NCI-H526 (cell line): ENCODE measurements at places on chromosomes 2 and 18.

DNA sequence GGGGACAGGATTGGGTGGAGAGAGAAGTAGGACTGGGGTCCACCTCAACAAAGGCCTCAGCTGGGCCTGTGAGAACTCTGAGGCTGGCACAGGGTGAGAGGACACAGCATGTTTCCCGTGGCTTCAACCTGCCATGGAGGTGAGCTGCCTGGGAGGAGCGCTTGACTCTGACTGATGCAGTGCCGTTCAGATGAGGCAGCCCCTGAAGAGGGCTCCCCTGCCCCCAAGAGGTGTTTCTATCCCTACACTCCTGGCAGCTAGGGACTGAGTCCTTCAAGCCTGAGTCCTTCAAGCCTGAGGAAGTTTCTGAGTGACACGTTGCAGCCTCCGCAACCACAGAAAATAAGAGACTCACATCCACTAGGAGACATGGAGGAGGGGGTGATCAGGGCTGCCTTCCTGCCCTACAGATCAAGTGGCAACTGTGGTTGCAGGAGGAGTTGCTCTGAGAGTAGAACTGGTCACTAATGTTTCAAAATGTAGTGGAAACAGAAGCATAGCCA, 49.6 kb upstream of the TMEM177 start:
- DNase-seq: no peak

GRCh38 chr2:98037206-98037605, 41.5 kb upstream of the TMEM131 start:
- DNase-seq: no peak

- DNase-seq: no peak
Observed at GRCh38 chr2:81714817-81715216, 1410.3 kb upstream of the LRRTM1 start.

GRCh38 chr2:78967294-78967693, 58.2 kb upstream of the REG3G start:
- DNase-seq: no peak

GRCh38 chr18:1914489-1914888, 656.8 kb downstream of the METTL4 start:
- DNase-seq: peak; percentile 13

- DNase-seq: no peak
Observed at GRCh38 chr2:85661139-85661858, 6.7 kb downstream of the SFTPB start.

GRCh38 chr2:29477186-29477585, 362.0 kb downstream of the CLIP4 start:
- no peak for DNase-seq

- no peak for DNase-seq
Observed at GRCh38 chr18:56382541-56382940, 255.9 kb downstream of the TXNL1 start.

- no peak for DNase-seq
Observed at GRCh38 chr2:30226144-30227032, 4.9 kb upstream of the LBH start.

- DNase-seq: no peak
Observed at GRCh38 chr2:46177461-46178089, 119.6 kb upstream of the EPAS1 start.

DNA sequence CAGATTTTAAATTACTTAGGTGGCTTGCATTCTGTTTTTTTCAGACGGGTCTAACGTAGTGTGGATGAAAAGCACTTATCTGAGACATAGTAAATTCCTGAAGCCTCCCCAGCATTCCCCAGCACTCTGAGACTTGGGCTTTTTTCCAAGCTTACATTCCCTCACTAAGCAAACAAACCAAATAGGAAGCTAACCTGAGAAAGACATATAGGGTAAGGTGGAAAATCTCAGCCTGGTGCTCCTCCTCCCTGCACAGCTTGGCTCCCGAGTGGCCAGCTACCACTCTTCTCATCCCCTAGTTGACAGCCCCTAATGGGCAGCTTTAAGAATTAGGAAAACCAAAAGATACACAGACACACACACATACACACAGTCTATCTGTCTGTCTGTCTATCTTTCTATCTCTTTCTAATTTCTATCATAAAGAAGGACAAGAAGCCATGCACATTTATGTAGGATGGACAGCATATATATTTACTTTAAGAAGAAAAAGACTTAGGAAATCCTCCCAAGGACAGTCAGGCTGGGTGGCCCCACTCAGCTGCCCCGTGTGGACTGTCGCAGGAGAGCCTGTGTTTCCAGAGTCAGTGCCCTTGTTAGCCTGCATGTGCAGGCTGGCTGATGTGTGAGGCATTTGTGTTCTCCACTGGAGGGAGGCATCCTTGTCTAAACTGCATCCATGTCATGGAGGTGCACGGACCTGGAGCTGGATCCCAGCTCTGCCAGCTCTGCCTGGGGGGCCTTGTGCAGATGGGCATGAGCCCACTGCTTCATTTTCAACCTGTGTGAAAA, 8.2 kb downstream of the CNNM3 start:
- DNase-seq: no peak

- DNase-seq: no peak
Observed at GRCh38 chr2:40851661-40852060, 399.8 kb upstream of the SLC8A1 start.

DNA sequence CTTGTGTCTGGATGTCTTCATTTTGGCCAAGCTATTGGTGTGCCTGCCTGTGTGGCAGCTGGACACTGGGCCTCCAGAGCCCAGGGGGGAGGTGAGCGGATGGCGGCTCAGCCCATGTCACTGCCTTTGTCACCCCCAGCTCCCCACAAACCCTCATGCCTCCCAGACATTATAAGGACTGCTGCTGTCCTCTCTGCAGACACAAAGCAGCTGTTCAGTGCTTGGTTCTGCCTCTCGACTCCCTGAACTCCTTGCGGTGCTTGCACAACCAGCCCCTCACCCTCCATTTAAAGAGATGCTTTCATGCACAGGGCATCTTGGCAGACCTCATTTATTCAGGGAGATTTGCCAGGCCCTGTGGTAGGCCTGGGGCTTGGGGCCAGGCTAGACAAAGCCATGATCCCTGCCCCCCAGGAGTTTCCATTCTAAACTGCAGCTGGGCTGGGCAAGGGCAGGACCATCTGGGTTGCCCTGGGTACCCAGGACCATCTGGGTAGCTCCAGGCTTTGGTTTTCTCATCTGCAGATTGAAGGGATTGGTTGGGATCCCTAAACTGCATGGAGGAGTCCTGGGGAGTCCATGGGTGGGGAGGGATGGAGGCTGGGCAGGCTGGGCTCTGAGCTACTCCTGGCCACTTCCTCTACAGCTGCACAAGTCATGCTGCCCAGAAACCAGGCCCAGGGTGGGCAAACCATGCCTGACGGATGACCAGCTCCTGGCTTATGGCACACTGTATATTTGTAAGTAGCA, 168.5 kb downstream of the CELF4 start:
- no peak for DNase-seq

GRCh38 chr18:53944721-53945120, 279.7 kb downstream of the MBD2 start:
- peak; percentile 1 for DNase-seq

DNA sequence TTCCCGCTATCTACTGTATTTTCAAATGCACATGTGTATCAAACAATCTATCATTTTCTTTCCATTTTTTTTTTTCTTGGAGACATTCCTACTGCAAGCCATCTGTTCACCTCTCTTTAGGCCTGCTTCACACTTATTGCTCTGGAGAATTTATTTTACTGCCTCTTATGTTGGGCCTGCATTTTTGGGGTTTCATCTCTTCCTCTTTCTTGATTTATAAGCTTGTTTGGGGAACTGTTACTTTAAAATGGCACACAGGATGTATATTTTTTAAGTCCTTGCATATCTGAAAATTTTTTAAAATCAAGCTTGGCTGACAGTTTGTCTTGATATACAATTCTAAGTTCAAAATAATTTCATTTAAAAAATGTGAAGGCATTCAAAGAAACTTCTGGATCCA, 3.5 kb upstream of the RAB27B start:
- no peak for DNase-seq

DNA sequence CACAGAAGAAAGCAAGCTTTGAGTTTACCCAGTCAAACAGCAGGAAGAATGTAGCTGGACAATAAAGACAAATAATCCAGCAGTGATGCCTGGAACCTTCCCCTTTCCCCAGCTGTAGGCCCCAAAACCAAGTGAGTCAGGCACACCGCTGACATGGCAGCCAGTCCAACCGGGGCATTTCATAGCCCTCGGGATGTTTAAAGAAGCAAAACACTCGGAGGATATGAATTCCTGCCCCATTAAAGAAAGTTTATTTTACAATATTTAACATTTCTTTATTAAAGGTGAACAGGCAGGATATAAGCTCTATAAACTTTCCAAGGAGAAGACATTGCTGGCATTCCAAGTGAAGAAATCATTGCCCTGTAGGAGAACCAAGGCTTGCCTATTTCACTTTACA, 507.6 kb upstream of the TNP1 start:
- no peak for DNase-seq

DNA sequence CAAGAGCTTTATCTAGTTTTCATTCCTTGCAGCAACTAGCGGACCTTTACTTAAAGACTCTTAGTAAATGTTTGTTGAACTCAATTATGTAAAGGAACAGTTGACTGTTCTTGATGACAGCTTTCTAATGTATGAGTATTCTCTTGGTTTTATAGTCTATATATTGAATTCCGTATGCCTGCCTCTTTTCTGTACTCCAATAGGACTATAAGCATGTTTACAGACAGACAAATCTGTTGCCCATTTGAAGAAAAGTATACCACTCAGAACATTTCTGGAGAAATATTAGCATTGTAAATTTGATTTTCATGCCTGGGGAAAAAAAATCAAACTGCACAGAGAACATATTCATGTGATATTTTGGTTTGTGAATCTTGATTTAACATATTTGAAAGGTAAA, 109.5 kb downstream of the LRRTM1 start:
- no peak for DNase-seq
